ENCODE measurements at places on chromosomes 1 and 21.

DNA sequence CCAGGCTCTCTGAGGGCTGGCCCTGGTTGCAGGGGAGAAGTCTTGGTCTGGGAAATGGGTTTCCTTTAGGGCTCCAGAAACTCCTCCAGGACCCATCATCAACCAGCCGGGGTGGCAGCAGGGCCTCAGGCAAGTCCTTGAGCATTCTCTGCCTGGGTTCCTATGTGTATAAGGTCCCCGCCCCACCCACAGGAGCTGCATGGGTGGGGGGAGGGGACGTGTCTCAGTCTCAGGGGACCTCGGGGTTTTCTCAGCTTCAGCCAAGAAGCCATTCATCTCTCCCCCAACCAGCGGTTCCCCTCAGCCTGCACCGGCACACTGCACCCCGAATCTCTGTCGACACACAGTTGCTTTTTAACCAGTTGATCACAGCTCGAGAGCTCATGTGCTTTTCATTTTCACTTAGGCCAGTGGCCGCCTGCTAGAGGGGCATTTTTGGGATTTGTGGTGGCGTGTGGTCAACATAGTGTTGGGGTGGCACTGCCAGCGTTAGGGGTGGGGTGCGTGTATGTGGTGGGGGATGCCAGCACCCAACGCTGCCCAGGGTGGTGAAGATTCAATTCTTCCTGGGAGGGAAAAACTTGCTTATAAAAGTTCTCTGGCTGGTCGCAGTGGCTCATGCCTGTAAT is 6.5 kb downstream of the RUNX3 start:
- DNase-seq = no peak

- DNase-seq = no peak
These were observed 97.1 kb upstream of the CACYBP start for GRCh38 chr1:174902531-174903099.

GRCh38 chr1:203478231-203478630 is 2.6 kb downstream of the PRELP start:
- DNase-seq = no peak

DNA sequence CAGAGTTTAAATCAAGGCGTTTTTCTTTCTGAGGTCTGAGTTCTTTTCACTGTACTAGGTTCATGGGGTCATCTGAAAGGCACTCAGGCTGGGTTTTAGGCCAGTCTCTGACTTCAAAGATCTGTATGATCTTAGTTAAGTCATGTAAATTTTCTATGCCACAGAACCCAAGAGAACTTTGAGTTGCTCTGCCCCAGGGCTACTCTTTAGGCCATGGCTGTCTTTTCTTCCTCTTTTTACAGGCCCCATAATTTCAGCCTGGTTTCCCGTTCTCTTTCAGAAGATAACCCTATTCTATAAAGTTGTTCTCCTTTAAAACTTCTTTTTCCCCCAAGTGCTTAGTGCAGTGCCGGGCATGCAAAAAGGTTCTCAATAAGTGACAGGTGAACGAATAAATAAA is 26.1 kb downstream of the METTL13 start:
- no peak for DNase-seq
